ENCODE measurements at places on chromosomes 7 and 10. TPM values are rescaled to one million over a fixed set of nuclear protein-coding genes. Genes with fewer than 3 reads are reported as not detected.
A peak's percentile ranks its signal among the peaks of the same experiment; 100 is the strongest.

Gene ABCB4
- total RNA-seq: not detected

GRCh38 chr10:100081075-100082001 is at the start of gene CPN1:
Gene CPN1 (minus strand): TSS chr10:100081869. CDS start chr10:100081625, 244 bp downstream.
- no peak for DNase-seq

Gene FAM180A
- total RNA-seq: 121 TPM

DNA sequence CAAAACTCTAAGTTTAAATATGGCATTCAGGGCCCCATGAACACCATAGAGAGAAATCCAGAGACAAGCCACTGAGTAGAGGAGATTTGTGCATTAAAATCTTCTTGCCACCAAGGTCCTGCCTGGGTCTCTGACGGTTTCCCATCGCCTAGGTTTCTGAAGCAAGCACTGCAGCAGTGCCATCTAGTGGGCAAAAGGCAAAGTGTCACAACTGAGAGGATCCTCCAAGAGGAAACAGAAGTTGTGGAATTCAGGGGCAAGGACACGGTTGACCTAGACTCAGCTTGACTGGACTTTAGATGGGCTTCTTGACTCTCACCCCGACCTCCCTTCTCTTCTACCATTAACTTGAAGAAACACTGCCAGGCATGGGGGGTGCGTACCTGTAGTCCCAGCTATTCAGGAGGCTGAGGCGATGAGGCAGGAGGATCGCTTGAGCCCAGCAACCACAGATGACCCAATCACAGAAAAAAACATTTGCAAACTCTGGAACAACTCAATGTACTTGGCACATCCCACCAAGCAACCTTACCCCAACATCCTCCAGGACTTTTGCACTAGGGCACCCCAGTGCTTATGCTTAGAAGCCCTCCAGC is 604.1 kb downstream of the GALNT17 start:
- peak; percentile 74 for DNase-seq

- no peak for DNase-seq
These were observed 453.7 kb downstream of the SDK1 start for GRCh38 chr7:3754493-3755341.

DNA sequence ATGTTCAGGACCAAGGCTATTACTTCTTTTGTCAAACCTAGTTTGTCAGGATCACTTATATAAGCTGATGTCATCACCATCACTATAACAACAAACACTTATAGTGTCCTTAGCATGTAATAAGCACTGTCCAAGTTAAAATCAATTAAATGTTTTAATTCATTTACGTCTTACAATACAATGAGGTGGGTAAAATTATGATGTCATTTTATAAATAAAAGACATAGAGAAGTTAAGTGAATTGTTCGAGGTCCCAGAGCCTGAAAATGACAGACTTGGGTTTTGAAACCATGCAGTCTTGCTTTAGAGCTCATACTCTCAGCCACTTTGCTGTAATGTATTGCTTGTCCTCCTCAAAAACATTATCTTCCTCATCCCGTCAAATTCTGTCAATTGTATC is 48.3 kb downstream of the SLC13A1 start:
- no peak for DNase-seq

DNA sequence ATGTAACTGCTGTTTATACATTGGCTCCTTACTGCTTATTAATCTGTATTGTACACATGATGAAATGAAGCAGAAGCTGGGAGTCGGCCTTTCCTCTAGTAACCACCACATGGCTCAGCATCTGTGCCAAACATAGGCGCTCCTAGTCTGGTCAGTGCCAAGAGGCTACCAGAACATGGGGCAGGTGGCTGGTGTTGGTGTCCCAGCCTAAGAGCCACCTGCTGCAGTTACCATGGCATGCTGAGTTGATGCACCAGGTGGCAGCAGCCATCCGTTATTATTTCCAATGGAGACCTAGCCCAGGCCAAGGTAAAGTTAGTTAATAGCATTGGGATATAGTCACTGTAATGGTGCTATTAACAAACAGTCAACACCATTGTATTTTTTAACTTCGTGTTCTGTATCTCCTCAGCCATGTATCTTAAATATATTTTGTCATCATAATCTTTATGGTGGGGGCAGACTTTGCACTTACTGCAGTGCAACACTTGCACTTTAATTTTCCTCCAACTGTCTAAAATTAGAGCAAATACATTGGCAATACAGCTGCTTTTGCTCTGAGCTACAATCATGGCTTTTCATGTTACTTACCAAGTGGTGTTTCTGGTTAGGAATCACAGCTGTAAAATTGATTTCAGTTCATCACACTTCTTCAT is 33.1 kb downstream of the HBP1 start:
- no peak for DNase-seq

- DNase-seq: no peak
These were observed 54.1 kb downstream of the ABLIM1 start for GRCh38 chr10:114603948-114604347.

DNA sequence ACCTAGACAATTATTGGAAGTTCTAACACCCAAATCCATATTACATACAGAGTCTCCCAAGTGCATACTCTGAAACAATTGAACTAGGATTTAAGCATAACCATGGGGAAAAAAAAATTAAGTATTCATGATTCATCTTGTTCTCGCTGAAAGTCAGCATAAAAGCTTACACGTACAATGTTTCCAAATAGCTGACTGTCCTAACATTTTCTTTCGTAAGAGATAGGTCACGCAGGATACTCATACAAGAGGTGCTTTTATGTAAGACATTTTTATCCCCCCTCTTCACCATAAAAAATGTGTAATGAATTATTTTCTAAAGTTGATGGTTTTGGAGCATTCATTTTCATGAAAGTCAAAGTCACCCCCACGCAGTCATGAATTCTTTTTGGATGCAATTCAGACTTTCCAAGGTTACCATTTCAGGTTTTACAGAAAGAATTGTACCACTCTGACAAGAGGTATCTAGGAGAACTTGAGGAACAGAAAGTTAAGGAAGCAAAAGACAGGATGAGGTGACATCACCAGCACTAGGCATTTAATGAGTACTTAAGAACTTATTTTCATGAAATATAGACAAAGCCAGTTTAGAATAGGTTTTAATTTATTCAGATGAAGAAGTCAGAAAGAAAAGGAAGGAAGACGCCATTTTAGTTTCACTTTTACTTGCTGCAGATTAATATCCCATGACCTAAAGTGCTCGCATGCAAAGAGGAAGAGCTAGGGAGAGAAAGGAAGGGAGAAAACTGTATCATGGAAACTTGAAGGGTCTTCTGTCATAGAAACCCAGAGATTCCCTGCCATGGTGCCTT is 55.8 kb downstream of the TMEM26 start:
- no peak for DNase-seq

Gene SCART1
- total RNA-seq: 4.8 TPM

- DNase-seq: no peak
These were observed 154.0 kb downstream of the REEP3 start for GRCh38 chr10:63675171-63675570.

DNA sequence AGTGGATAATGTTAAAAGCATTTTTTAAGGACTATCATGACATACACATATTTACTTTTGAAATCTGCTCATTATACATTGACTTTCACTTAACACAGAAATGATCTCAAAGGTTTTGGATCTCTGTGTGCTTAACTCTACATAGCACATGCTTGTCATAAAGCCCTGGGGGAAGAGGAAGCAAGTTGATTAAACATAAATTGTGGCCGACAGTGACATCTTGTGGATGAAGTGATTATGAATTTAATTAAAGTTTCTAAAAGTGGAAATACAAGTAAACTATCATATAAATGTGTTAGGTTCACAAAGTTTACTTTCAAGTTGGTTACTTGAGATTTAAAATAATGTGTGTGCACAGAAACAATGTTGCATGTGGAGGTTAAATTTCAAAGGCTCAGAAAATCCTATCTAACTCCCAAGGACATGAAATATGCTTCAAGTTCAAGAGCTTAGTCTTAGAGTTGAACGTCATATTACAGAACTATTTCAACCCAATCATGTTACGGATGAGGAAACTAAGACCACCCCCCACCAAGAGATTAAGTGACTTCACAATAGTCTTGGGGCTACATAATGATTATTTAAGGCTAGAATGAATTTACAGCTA is 1247.8 kb downstream of the GATA3 start:
- no peak for DNase-seq

DNA sequence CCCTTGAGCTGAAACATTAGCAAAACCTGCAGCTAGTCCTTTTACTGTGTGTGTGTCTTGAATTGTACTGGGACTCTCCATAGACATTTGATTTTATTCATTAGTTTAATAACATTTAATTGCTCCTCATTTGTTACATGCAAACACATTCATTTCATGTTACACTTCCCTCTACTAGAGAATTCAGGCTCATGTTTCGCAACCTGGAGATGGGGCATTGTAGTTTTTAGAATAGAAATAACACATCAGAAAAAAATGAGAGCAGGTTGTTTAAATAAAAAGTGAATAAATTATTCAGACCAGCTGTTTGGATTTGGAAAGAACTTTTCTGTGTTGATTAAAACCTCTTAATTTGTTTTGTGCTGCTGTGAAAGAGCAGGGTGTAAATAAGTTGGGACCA is 243.9 kb downstream of the ETV1 start:
- no peak for DNase-seq

DNA sequence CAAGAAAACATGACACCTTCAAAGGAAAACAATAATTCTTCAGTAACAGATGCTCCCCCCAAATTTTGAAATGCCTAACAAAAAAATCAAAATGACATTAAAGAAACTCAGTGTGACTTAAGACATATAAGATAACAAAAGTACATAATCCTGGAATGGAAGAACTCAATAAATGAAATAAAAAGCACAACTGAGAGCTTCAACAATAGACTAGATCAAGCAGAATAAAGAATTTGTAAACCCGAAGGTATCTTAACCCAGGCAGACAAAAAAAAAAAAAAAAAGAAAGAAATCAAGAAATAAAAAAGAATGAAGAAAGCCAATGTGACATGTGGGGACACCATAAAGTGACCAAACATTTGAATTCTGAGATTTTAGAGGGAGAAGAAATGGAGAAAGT is 27.7 kb upstream of the LRRD1 start:
- DNase-seq: no peak

DNA sequence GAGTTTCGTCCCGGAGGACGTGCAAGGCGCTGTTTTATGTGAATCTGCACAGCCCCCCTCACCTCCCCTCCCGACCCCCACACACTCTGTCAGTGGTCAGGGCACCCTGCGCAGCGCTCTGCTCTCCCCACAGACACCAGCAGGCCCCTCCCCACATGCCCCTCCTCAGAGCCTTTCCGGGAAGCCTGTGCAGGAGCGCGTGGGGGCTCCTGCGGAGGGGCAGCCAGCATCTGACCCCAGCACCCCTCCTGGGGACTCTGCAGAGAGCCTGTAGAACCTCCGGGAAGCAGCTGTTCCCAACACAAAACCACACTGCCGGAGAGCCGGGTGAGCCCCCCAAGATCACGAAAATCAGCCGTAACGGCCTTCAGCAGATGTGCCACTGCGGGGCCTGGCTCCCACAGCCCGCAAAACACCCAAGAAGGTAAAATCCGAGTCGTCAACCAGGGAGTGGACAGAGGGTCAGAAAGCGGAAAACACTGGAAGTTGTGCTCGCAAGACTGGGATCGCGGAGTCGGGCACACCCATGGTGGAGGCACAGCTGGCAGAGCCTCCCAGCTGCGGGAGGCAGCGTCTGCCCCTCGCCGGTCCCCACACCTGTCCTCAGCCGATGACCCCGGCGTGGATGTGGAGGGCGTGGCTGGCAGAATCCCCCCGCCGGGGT is 53.8 kb upstream of the PDGFA start:
- no peak for DNase-seq

DNA sequence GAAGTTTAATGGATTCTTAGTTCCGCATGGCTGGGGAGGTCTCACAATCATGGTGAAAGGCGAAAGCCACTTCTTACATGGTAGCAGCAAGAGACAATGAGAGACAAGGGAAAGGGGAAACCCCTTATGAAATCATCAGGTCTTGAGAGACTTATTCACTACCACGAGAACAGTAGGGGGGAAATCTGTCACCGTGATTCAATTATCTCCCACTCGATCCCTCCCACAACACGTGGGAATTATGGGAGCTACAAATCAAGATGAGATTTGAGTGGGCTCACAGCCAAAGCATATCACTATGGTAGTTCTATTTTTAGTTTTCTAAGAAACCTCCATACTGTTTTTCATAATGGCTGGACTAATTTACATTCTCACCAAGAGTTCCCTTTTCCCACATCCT is 36.7 kb downstream of the SPAM1 start:
- DNase-seq: no peak

GRCh38 chr10:18204039-18204835 is 64.0 kb downstream of the CACNB2 start:
- DNase-seq: no peak

- no peak for DNase-seq
These were observed 18.5 kb upstream of the FOXL3 start for GRCh38 chr7:271266-272107.

DNA sequence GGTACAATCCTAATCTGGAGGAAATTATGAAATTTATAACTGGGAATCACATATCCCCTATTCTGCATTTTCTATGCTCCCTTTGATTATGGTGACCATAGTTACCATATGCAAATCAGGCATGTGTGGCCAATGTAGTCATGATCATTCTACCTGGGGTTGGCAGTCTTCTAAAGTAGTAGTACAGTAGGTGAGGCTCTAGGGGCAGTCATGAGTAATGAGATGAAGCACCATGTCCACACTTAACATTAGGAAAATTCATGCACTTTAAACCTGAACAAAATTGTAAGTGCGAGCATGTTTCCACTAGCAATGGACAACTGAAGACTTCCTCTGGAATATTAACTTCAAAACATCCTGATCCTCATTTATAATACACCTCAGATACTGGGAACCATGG is 545.9 kb downstream of the SUGCT start:
- no peak for DNase-seq

Gene TEX36
- total RNA-seq: not detected

Gene ASNS
- total RNA-seq: 41.7 TPM

GRCh38 chr7:41973202-41973730 is 263.7 kb downstream of the GLI3 start:
- DNase-seq: no peak

DNA sequence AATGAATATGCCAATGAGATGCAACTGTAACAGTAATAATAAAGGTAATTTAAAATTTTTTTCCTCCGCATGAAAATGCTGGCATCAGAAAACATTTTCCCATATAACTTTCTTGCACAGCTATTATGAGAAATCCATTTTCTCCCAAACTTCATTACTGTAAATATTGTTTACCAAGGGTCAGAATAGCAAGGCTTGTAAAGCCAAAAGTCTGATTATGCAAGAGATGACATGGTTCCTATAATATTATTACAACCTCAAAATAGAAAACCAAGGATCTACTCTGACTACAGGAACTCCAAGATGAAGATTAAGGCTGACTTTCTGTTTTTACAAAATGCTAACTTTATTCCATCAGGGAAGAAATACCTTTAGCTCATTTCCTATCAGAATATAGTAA is 162.7 kb upstream of the CDK1 start:
- DNase-seq: no peak
